CD4-positive, alpha-beta T cell treated with Interferon alpha-2 for 1 hour (primary cell): ENCODE measurements at places on chromosomes 2 and 18.
A peak's percentile ranks its signal among the peaks of the same experiment; 100 is the strongest.

DNA sequence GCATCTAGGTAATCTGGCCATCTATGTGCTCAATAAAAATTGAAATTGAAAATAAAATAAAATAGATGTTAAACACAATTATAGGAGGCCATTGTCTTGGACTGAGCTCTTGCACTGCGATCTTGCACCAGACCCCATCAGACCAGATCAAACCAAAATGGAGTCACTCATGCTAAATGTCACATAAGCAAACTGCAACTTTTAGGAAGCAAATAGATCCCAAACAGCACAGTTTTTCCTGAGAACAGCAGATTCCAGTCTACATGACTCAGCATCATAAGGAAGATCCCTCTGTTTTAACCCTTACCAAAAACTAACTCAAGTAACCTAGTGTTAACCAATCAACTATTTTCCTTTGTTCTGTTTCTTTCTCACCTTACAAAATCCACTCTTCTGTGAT, 57.7 kb upstream of the LRP1B start:
- no peak for DNase-seq

- DNase-seq = no peak
These were observed 60.8 kb downstream of the MFSD6 start for GRCh38 chr2:190468814-190469569.

DNA sequence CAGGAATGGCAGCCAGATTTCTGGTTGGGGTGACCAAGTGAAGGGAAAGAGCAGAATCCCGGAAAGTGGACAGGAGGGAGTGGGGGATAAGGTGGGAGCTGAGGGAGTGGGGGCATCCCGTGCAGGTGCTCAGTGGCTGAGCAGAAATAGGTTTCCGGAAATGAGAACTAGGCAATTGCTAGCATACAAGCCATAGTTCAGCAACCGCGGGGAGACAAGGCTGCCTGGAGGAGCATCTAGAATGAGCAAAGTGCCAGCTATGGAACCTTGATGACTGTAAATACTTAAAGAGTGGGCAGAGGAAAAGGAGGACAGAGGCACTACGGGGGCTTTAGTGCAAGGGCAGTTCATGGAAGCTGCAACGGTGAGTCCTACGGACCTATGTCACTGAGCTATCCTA, 220.2 kb downstream of the BCL11A start:
- DNase-seq = no peak

GRCh38 chr2:236565212-236565611, 4.4 kb upstream of the ACKR3 start:
- DNase-seq = no peak

GRCh38 chr18:24766376-24766775, 305.9 kb downstream of the HRH4 start:
- DNase-seq = no peak

GRCh38 chr2:68387408-68388350, 22.6 kb downstream of the PLEK start:
- peak; percentile 63 for DNase-seq

- no peak for DNase-seq
These were observed 728 bp downstream of the AUP1 start for GRCh38 chr2:74528600-74529356.

- DNase-seq = no peak
These were observed 4.9 kb upstream of the SIX2 start for GRCh38 chr2:45014016-45014702.

DNA sequence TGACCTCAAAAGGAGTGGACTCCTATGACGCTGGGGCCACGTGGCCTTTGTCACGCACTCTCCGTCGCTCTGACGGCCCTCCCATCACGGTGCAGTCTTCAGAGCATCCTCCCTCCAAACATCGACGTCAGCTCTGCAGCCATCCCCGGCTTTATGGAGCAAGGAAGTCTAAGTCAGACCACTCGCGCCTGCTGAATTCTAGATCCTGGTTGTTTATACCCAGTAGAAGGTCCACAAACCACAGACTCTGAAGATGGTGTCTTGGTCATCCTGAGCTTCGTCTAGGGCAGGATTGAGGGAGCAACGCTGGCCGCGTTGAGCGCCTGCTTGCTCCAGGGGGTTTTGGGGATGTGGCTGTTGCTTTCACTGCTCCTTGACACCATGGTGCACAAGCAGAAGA, 228.0 kb upstream of the SALL3 start:
- no peak for DNase-seq

GRCh38 chr2:151718247-151718646, 16.0 kb downstream of the NEB start:
- DNase-seq = no peak

DNA sequence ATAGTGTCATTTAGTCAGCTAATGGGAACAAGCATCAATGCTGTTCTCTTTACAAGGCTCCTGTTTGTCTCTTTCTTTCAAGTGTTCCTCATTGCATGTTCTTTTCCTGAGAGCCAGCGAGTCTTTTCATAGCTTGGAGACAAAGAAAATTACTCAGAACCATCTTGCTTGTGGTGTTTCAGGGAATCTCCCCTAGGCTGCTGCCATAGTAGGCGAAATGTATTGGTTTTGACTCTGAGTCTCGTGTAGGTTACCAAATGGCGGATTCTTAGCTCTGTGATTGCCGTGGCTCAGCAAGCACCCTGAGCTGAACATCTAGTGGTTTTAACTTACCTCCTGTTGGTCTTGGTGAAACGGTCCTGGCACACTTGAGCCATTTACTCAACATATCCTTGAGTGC, 68.7 kb downstream of the RHBDD1 start:
- DNase-seq = no peak

GRCh38 chr2:178016612-178017011, 56.0 kb downstream of the PDE11A start:
- DNase-seq = no peak

- peak; percentile 11 for DNase-seq
These were observed 158.9 kb downstream of the CCDC148 start for GRCh38 chr2:158297606-158298005.

DNA sequence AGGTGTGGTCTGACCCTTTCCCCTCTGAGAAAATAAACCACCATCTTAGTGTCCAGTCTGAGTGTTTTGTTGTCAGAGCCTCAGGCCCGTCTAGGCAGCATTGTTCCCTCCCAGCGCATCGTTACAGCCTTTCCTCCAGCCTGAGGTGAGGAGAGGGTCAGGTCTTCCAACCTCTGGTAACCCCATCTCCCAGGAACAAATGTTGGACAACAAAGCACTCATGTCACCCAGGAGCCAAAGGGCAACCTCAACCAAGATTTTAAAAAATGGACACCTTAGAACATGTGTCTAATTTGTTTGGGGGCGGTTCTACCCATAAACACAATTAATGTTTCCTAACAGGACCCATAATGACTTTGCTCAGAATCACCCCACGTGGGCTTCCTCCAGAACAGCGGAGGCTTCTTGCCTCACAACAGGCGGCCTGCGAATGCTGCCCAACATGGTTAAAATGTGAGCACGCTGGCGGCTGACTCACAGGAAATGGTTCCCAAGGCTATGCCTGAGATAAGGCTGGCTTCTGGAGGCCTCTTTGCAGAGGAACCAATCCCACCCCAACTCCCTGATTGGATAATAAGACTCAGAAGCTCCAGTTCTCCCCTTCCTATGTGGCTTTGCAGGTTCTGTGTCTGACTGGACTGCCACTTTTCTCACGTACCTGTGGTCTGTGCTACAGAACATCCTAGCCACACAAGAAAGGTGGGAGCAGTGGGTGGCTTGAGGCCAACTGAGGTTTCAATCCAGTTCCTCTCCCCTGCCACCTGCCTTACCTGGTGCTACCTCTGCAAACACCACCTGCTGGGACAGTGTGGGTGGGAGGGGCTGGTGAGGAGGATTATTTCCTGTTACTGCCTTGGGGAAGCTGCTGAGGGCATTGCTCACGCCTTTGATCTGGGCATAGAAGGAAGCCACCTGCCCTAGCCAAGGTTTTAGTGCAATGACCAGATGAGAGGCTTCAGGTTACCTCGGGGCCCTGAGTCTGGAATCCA, 108.8 kb downstream of the B3GNT2 start:
- peak; percentile 55 for DNase-seq

GRCh38 chr2:204150721-204151120, 214.2 kb downstream of the ICOS start:
- DNase-seq = no peak

DNA sequence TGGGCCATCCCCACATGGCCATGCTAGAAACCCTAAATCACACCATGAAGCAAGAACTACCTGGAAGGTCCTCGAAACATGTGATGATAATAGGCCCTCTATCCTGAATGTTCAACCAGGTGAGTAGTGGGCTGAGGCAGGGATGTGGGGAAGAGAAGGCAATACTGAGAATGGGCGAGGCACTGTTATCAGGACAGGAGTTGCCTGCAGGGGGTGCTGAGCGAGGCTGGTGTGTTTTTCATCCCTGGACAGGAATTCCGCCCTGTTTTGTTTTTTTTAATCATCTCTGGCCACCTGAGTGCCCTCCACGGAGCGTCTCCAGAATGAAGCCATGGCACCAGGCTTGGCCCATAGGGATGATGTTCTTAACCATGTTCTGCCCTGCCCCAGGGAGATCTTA, 103.0 kb upstream of the SOX11 start:
- no peak for DNase-seq

DNA sequence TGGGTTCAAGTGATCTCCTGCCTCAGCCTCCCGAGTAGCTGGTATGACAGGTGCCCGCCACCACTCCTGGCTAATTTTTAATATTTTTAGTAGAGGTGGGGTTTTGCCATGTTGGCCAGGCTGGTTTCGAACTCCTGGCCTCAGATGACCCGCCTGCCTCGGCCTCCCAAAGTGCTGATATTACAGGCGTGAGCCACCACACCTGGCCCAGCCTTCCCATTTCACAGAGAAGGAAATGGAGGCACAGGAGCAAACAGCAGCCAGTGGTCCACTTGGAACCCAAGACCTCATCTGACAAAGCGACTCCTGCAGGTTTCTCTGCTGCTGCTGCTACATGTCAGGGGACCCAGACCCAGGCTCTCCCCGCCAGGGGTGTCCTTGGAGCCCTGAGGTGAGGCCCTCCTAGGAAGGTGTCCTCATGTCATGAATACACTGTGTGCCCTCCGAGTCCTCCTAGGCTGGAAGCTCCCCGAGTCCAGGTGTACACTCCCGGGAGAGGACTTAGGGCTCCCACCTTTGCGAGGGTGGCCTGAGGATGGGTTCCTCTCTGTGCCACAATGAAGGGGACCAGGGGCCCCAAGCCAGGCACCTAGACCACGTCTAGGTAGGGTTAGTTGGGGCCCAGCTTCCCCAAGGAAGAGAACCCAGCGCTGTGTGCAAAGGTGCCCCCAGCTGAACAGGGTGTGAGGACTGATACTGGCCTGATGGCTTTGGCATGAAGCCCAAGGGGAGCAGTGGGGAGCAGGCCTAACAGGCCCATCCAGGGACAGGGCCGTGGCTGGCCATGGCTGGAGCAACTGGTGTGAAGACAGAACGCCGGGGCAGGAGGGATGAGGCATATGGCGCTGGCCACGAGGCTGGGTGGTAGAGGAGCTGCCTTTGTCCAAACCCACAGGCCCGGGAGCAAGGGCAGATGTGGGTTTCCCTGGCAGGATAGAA, 56.1 kb downstream of the HS6ST1 start:
- no peak for DNase-seq

DNA sequence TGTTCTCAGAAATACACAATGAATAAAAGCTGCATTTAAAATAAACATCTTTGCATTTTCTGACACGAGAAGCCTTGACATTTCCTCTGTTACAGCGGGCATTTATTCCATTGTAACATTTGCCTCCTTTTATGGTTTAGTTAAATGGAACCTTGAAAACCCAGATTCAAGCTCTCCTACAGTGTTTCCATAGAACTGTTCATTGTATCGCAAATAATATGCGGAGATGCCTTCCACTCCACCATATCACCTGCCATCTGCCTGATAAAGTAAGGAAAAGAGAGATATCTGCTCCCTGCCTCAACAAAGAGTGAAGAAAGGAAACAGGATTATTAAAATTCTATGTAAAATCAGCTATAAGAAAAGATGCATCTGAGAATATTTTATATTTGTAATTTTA, 69.8 kb downstream of the CDH19 start:
- no peak for DNase-seq

- no peak for DNase-seq
These were observed 59.5 kb downstream of the RMDN2 start for GRCh38 chr2:37984589-37984988.

- no peak for DNase-seq
These were observed 62.6 kb upstream of the KCNE4 start for GRCh38 chr2:222989431-222989830.

- no peak for DNase-seq
These were observed 117.6 kb downstream of the POLE4 start for GRCh38 chr2:75076088-75076487.

DNA sequence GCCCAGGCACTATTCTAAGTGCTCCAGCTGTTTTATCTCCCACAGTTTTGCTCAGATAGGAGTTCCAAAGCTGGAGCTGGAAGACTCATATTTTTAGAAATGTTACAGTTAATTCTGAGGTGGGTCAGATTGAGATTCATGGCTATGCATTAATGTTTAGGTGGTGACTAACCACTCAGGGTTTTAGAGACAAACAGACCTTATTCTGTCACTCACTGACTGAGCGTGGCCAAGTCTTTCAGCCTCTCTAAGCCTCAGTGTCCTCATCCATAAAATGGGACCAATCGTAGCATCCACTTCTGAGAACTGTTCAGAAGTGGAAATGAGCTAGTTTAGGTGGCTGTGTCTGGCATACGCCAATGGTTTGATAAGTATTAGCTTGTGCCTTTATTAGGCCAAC, 4.3 kb upstream of the CASP8 start:
- DNase-seq = no peak

GRCh38 chr18:29459972-29460371, 1283.0 kb upstream of the CDH2 start:
- no peak for DNase-seq

- no peak for DNase-seq
These were observed 3.6 kb upstream of the PROM2 start for GRCh38 chr2:95270541-95271081.

- peak; percentile 61 for DNase-seq
These were observed 683 bp upstream of the DNAJC27 start for GRCh38 chr2:24972315-24972961.

DNA sequence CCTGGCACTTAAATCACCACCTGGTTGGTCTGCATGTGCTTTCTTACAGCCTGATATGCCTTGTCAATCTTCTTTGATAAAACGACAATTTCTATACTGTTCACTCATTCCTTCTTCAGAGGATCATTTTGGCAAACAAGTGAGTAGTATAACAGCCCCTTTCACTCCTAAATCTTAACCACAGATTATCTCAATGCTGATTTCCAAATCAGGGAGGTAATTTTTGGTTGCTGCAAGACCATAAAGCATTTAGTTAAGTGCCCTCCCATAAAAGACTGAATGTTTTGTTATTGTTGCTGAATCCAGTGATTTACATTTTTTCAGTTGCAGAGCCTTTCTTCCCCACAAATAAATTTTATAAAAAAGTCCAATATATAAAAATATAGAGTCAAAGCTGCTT, 129.2 kb upstream of the CYP26B1 start:
- DNase-seq = no peak

- no peak for DNase-seq
These were observed 101.9 kb downstream of the CDH20 start for GRCh38 chr18:61435064-61435652.

- no peak for DNase-seq
These were observed 50.5 kb downstream of the MTA3 start for GRCh38 chr2:42618972-42619371.
